ENCODE measurements at places on chromosomes 5 and 9.

GRCh38 chr5:116520771-116521170, 53.9 kb downstream of the SEMA6A start:
- DNase-seq: no peak

- no peak for DNase-seq
Observed at GRCh38 chr9:28888806-28889205, 1315.5 kb upstream of the C9orf72 start.

- no peak for DNase-seq
Observed at GRCh38 chr5:178222292-178222691, 10.3 kb downstream of the PHYKPL start.

GRCh38 chr5:106408570-106408969, 1262.2 kb downstream of the EFNA5 start:
- DNase-seq: no peak

GRCh38 chr9:38761999-38762398, 42.1 kb upstream of the FAM240B start:
- DNase-seq: no peak

DNA sequence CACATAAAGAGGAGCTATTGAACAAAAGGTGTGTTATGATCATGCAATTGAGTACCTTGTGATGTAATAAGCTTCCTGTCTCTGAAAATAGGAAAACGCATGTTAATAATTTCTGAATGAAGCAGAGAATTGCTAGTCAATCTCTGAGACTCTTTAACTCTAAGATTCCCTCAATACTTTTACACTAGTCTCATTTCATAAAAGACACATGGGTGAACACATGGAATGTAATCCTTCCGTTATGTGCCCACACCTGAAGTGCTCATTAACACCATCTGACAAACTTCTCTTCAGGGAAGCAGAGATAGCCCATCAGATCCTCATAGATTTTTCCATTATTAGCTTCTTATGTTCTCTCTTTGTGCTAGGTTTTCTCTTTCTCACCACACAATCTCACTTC, 182.4 kb downstream of the TLR4 start:
- DNase-seq: no peak

DNA sequence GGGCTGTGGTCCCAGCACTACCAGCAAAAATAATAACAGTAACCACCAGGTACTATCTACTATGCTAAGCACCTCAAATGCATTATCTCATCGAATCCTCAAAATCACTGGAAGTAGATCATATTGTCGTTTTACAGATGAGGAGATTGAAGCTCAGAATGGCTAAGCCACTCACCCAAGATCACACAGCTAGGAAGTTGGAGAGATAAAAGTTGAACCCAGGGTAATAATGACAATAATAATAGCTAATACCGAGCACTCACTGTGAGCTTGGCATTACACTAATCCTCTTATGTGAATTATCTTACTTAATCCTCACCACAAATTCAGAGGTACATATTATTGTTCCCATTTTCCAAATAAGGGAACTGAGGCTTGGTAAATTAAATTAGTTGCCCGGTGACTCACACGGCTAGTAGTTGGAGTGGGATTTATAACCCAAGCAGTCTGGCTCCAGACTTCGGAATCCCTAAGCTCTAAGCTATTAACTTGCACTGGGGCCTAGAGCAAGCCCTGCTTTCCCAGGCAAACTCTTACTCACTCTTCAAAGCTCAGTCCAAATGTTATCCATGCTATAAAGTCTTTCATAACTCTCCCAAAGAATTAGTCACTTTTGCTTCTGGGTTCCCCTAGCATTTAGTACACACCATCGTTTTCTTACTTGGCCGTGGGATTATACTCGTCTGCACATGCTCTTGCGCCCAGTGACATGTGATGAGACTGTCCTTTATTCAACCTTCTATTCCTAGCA, 3.8 kb downstream of the ARSI start:
- DNase-seq: no peak

DNA sequence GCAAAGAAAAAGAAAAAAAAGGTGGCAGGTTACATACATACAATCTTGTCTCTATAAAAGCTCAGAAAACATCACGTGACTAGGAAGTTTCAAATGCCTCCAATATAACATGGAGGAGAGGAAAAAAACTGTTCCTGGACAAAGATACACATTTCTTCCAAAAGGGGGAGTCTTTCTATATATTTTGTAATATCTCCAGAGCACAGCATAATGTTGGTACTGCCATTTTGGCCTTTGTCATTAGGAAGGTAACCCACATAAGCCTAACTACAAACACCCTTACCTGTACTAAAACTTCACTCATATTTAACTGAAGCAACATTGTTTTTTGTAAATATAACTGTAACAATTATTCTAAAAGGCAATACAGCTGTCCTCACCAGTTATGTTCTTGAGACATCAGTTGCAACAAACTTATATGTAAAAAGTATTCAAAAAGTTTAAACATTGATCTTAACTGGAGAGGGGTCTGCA, 1.2 kb upstream of the BTF3 start:
- no peak for DNase-seq

DNA sequence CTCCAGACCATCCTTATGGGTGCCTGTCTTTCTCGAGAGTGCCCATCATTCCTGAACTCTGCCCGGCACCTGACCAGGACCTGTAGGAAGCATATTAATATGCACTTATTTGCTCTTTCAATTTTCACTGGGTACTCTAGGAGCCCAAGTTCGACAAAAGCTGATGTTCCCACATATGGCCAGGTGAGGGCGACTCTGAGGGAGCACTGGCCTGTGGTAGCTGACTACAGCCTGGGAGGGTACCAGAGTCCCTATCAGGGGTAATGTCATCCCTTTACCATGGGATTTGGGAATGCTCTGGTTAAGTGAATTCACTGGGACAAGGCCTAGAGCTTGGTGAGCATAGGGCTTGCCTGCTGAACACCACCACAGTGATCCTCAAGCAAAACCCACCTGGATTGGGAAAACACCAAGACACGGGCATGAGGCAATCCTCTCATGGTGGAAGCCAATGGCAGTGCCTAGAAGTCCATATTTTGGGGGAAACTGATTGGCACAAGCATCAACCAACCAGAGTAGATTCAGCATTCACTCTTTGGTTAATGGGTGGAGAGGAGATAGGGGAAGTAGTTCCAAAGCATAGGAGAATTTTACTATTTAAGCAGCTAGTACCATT, 112.2 kb downstream of the MTX3 start:
- peak; percentile 43 for DNase-seq

DNA sequence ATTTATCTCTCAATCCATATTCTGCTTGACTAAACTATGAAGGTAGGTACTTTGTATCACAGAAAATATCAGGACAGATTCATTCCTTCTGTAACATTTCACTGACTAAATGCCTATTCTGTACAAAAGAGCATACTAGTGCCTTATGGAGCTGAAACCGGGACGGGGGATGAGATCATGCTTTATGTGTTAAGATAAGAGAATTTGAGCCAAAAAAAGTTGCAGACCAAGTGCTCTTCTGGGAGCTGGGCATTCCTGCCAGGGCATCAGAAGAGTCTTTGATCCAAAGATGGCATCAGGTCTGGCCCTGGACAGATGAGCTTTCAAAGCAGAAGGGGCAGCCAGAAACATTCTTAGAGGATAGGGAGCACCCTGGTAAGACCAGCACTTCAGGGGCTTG, 27.5 kb upstream of the GLIPR2 start:
- DNase-seq: no peak

DNA sequence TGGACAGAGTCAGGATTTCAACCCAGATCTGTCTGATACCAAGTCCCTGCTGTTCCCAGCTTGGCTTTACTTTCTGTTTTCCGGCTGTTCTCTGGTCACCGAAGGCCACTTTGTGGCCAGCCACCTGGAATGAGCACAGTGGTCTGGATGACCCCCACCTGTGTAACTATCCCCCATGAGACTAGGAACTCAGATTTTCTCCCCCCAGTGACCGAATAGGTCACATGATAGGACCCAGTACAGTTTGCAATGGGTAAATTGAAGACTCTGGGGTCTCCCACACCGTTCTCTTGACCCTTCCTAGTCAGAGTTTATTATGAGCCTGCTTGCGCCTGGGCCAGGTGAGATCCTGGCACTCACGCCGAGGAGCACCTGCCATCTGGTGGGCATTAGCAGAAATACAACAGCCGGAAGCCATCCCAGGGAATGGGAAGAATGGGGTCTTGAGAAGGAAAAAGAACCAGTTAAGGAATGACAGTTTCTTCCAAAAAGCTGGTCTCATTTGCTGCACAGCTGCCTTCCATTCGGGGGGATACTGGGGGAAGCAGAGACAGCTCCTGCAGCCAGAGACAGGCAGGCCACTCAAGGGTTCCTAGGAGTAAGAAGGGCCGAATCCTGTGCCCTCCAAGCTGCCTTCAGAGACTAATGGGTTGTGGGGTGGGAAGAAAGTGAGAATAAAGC, 7.1 kb downstream of the PHYHD1 start:
- DNase-seq: peak; percentile 37

DNA sequence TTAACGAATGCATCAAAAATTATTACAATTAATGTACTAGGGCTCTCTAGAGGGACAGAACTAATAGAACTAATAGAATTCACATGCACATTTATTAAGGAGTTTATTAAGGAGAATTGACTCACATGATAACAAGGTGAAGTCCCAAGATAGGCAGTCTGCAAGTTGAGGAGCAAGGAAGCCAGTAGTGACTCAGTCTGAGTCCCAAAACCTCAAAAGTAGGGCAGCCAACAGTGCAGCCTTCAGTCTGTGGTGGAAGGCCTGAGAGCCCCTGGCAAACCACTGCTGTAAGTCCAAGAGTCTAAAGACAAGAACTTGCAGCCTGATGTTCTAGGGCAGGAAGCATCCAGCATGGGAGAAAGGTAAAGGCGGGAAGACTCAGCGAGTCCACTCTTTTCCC, 633.8 kb downstream of the SEMA5A start:
- DNase-seq: no peak

- no peak for DNase-seq
Observed at GRCh38 chr5:68447136-68447929, 231.8 kb downstream of the PIK3R1 start.

DNA sequence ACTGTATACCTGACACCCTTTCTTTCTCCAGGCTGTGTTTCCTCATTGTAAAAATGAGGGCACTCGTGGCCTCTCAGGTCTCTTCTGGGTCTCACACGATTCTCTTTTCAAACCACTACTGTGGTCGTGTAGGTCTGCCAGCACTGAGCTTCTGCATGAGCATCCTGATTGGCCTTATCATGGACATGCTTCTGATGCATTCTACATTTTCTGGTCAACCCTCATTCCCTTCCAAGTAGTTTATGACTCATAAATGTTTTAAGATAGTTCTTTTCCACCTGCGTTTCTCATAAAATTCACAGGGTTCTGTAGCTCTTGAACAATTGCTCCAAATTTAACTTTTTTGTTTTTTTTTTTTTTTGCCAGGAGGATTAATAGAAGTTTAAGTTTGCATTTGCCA, 294.8 kb downstream of the KCTD16 start:
- no peak for DNase-seq

- peak; percentile 24 for DNase-seq
Observed at GRCh38 chr9:74770508-74771261, 117.0 kb downstream of the TRPM6 start.

DNA sequence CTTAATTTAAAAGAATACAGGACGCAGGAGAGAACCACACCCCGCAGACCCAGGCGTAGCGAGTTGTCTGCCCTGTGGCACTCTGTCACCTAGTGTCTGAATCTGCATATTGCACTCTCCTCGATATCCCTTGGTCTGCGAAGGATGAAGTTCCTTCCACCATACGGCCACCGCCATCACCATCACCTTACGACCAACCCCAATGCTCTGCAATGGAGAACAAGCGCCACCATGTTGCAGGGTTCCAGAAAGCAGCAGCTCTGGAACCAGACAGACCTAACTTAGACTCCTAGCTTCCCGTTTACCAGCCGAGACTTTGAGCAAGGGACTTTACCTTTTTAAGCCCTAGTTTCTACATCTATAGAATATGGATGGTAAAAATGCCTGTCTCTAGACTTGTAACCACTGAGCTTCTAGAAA, 77.4 kb upstream of the DMRT1 start:
- DNase-seq: no peak

DNA sequence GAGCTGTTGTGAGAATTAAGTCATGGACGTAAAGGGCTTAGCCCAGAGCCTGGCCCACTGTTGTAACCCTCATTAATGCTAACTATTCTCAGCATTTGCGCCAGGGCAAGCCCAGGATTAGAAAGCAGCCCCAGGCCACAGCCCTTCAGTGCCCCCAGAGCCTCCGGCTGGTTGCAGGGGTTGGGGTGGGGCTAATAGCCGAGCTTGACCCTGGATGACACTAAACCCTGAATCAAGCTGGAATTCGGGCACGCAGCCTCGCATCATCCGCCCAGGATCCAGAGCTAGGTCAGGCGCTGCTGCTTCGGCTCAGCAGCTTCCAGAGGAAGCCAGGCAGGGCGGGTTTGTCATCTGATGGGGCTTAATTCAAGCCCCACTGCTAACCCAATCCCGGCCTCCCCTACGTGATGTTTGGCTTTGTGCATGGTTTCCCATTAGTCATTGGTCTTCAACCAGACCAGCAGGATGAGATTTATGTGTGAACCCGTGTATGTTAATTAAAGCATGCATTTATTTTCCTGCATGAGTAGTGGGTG, 1.2 kb upstream of the MEGF9 start:
- no peak for DNase-seq

- peak; percentile 28 for DNase-seq
Observed at GRCh38 chr9:75911390-75911789, 20.9 kb downstream of the PCSK5 start.

DNA sequence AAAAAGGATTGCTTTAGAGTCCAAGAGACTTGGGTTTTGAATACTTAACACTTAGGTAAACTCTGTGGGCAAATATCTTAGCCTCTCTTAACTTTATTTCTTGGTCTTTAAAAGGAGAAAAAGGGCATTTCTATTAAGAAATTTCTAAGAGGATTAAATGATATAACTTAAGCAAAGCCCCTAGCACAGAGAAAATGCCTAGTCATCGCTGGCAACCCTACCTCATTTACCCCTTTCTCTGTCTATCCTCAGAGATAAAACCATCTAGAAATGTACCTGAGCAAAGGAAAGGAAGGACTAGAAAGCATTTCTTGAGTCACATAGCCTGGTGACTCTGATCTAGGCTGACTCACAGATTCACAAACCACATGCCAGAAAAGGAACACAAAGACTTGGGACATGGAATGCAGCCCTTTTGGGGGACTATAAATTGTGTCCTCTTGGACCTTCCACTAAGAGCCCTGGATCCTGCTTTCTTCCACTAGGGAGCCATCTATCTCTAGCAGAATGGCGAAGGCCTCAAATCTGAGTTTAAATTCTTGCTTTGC, 120.6 kb downstream of the FOXD1 start:
- DNase-seq: no peak

DNA sequence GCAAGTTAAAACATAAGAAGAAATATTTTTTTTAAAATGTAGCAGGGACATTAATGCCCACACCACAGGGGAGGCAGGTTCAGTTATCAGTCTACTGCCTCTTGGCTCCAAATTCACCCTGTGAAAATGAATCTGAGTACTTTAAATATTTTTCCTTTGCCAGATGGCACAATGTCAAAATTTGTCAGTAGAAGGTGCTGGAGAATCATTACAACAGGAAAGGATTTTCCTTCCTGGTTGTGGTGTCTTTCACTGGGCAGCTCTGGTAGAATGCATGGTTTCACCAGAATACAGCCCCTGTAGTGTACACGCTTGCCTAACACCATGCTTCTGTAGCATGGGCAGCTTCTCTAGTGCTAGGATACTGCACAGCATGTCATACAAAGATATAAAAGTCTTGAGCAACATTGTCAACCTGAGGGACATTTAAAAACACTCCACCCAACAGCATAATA, 9.7 kb upstream of the SREK1 start:
- no peak for DNase-seq

- no peak for DNase-seq
Observed at GRCh38 chr5:159951387-159951786, 35.1 kb downstream of the ADRA1B start.

- DNase-seq: no peak
Observed at GRCh38 chr9:34662526-34663302, at the start of gene CCL27. Gene CCL27, minus strand, starts transcription at chr9:34662657. Its CDS starts 24 bp downstream, at chr9:34662633.
